ENCODE measurements at places on chromosomes 6 and 20.

DNA sequence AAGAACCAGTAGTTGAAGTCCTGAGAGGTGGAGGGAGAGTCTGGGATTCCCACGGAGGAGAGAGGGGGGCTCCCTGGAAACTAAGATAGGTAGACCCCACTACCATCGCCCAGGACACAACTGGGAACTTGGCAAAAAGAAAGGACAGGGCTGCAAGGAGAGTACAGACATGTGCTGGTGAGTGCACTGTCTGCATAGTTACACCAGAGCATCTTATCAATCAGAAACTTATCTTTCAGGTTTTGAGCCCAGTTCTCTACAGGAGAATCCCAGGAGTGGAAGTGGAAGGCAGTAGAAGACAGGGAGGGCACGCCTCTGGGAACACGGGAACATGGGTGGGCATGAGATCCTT is 12.2 kb downstream of the NFKBIL1 start:
- peaks cover 65% of the 10 kb centered on the region for H3K36me3 ChIP-seq
- H3K4me3 ChIP-seq, result peak overlapping the region; percentile 65
- peak overlapping the region; percentile 85 for H3K27ac ChIP-seq
- ATAC-seq, result peak; percentile 18
- H3K27me3 ChIP-seq, result no peaks in the 10 kb centered on the region
- H3K4me1 ChIP-seq, result peaks cover 55% of the 10 kb centered on the region

GRCh38 chr6:14412026-14412425 is 294.5 kb downstream of the CD83 start:
- no peaks in the 10 kb centered on the region for H3K36me3 ChIP-seq
- no peak overlapping the region for H3K27ac ChIP-seq
- no peak overlapping the region for H3K4me3 ChIP-seq
- no peaks in the 10 kb centered on the region for H3K4me1 ChIP-seq
- no peaks in the 10 kb centered on the region for H3K27me3 ChIP-seq

DNA sequence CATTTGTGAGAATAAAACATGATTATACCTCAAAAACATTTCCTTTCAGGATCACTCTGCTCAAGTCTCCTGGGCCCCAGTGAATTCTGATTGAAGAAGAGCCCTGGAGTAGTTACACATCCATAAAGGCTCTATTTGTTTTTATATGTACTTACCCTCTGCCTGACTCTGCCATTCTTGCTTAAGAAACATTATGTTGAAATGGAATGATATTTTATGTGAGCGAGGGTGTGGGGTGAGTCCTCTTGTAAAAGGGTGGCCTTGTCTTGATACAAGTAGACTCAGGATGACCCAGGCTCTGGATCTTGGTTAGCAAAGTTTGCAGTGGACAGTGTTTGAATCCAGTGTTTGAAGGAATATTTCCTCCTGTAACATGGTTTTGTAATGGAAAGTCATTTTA is 215.4 kb upstream of the PREP start:
- no peak overlapping the region for H3K4me3 ChIP-seq
- peaks cover under 1% of the 10 kb centered on the region for H3K27me3 ChIP-seq
- ATAC-seq, result no peak
- no peak overlapping the region for H3K27ac ChIP-seq
- peaks cover 4% of the 10 kb centered on the region for H3K4me1 ChIP-seq

GRCh38 chr6:130961148-130961547 is 101.9 kb downstream of the EPB41L2 start:
- no peaks in the 10 kb centered on the region for H3K27me3 ChIP-seq
- H3K36me3 ChIP-seq, result peaks cover 3% of the 10 kb centered on the region
- ATAC-seq, result no peak
- H3K4me3 ChIP-seq, result no peak overlapping the region
- H3K4me1 ChIP-seq, result no peaks in the 10 kb centered on the region
- H3K27ac ChIP-seq, result no peak overlapping the region

GRCh38 chr6:41021832-41022231 is 17.2 kb downstream of the UNC5CL start:
- no peak overlapping the region for H3K4me3 ChIP-seq
- H3K27ac ChIP-seq, result no peak overlapping the region
- no peaks in the 10 kb centered on the region for H3K4me1 ChIP-seq
- no peak for ATAC-seq
- no peaks in the 10 kb centered on the region for H3K36me3 ChIP-seq

- H3K27ac ChIP-seq, result peak overlapping the region; percentile 81
- peak overlapping the region; percentile 92 for H3K4me3 ChIP-seq
- H3K4me1 ChIP-seq, result peaks cover 13% of the 10 kb centered on the region
These were observed 2.1 kb upstream of the RBM38 start for GRCh38 chr20:57388953-57389694.

DNA sequence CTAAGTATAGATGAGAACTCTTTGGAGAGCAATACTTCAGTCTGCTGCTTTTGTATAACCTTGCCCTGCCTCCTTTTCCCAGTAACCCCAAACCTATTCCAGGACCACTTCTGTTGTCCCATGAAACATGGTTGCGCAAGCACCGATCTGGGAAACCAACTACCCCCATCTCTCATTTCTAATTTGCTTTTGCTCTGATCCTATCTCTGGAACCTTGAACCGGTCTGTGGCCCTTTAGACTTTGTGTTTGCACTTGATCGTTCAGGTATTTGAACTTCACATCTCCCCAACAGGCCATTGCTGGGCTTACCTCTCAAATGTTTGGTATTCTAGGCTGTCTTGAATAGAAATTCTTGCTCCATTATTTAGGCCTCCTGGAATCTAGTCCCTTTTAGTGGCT is 25.0 kb downstream of the L3MBTL3 start:
- H3K27ac ChIP-seq, result no peak overlapping the region

- H3K4me1 ChIP-seq, result no peaks in the 10 kb centered on the region
- H3K27ac ChIP-seq, result no peak overlapping the region
- no peak overlapping the region for H3K4me3 ChIP-seq
These were observed 167.4 kb upstream of the THBS2 start for GRCh38 chr6:169420912-169421543.
